ENCODE measurements at places on chromosomes 12 and 14.
A peak's percentile ranks its signal among the peaks of the same experiment; 100 is the strongest.

DNA sequence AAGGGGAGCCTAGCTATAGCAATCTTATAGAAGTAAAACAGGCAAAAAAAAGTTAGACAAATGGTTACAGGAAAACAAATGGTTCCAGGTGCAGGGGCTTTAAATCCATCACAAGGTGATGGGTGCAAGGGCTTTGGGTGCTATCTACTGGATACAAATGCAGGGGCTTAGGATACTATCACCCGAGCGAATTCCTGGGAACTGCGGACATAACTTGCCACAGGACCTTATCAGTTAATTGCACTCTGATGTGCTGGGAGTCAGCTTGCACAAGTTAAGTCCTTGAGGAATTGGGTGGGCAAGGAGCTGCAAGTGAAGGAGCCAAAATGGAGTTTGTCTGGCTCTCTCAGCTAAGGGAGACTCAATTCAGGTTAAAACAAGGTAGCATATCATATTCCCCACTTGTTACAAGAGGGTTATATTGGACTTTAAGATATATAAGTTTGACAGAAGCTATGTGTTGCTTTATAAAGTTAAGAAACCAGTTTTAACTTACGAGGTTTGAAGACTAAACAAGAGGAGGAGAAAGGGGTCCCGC is 115.0 kb upstream of the PZP start:
- DNase-seq, result no peak

DNA sequence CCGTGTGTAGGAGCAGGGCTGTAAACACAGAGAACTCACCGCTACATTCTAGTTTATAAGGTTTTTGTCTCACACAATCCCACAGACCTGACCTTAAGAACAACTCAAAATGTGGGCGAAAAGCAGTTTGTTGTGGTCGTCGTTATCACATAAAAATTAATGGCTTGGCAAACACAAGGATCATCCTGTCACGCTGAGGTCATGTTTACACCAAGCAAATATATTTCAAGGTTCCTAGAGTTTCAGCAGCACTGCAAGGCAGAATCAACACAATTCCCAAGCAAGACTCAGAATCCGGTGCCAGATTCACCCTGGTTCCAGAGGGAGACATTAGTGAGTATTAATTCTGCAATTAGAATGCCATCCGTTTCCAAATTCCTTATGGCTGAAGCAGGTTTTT is 30.1 kb upstream of the MAP1LC3B2 start:
- no peak for DNase-seq

DNA sequence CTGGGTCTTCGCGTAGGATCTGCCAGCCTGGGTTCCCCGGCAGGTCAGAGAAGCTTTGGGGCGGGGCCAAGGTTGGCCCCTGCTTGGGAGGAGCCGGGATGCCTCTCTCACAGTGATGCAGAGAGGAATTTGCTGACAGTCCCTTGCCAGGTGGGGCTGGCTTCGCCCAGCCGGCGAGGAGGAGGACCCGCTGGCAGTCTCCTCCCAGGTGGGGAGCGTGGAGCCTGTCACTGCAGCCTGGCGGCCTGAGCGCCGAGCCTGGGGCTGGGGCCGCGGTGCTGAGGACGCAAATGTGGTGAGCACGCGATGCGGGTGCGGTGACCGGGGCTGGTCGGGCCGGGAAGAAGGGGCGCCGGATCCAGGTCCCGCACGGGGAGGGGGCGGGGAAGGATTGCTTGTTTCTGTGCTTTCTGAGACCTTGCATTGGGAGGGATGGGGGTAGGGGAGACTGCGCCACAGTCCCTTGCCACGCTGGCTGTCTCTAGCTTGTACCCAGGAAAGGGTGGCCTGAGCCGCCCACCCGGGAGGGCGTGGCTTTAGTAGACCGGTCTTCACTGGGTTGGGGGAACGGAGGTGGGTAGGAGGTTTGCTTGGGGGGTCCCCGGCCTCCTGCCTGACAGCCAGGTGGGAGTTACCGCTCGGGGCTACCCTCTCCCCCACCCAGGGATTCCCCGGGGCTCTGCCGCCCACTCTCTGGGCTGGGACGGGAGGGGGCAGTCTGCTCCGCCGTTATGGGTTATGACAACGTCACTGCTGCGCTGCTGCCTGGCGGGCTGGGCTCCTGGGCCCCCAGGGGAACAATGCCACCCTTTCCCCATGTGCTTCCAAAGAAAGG is at the start of gene TMEM63C:
TSS of gene TMEM63C (plus strand) at position 196 of the 835 bp plus-strand sequence. CDS start 37,016 bp downstream, outside the sequence.
- DNase-seq, result peak; percentile 72

GRCh38 chr12:54566792-54567191 is 17.4 kb downstream of the PDE1B start:
- DNase-seq, result no peak

DNA sequence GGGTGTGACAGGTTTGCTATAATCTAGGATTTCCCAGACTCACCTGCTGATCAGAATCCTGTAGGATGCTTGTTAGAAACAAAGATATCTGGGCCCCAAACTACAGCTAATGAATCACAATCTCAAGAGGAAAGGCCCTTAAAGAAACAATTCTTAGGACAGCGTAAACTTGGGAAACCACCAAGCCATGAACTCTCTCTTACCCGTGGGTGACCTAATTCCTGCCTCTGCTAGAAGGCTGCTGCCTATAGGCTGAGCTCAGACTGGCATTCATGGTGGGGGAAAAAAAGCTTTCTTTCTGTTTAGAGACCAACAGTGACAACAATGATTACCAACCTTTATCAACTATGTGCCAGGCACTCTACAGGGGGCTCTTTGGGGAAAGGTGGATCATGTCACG is 213.9 kb upstream of the FKBP4 start:
- no peak for DNase-seq

DNA sequence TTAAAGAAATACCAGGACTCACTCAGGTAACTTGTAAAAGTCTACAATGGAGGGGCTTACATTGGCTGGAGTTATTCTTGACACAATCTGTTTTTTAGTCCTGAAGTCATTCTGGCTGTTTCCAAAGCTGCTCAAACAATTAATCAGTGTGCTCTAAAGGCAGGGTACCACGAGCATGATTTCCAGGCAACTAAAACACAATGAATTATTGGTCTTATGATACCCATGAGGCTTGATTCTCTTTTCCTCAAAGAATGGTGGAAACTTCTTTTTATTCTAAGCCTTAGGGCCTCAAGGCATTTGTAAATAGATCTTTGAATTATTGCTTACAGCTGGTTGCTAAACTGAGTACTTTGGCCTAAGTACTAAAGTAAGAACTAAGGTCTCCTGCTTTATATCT is 199.8 kb upstream of the PDZRN4 start:
- no peak for DNase-seq

DNA sequence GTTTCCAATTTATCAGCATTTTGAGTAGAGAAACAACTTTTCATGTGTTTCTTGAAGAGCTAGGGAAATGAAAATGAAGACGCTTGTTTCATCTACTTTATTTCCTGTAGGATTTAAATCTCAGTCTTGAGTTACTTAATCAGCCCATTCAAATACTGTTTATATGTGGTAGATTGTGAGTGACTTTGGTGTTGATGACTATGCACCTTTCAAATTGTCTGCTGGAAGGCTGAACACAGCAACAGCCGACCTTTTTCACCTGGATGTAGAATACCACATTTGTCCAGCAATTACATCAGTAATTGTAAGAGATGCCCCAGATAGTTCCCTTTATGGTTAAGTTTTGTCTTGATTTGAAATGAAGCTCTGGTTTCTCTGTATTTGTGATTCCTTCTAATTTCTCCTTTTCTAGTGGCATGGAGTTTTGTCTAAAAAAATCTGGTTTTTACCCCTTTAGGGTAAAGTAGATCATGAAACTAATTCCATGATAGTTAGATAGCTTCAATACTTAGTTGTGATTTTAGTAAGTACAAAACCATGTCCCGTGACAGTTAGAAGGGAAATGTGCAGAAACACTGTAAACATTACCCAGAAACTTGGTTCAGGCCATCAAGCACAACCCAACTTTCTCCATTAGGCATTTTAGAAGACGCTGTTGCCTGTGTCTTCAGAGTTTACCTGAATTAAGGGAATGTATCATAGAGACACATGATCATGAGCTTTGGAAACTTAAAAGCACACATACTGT is 165.0 kb downstream of the SRGAP1 start:
- no peak for DNase-seq

GRCh38 chr12:100448656-100449055 is 25.0 kb upstream of the NR1H4 start:
- DNase-seq, result no peak

DNA sequence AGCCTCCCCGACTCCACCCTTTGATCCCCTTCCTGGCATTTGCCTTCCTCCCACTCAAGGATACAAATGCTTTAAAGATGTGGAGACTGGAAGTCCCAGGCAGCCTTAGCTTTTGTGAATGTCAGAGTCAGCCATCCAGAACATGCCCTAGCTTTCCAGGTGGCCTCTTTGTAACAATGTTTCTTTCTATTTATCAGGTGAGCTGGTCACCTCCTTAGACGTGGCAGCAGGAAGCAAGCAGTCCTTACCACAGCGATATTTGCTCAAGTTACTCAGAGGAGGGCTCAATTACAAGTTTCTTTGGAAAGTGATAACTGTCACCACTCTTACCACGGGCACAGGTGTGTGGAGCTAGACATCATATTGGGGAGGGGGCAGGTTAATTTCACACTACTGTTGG is 4.9 kb downstream of the GALNT6 start:
- DNase-seq, result no peak

GRCh38 chr14:89753828-89754412 is 200.6 kb downstream of the EFCAB11 start:
- DNase-seq, result no peak

- no peak for DNase-seq
These were observed 50.6 kb downstream of the DUSP16 start for GRCh38 chr12:12511895-12512711.

DNA sequence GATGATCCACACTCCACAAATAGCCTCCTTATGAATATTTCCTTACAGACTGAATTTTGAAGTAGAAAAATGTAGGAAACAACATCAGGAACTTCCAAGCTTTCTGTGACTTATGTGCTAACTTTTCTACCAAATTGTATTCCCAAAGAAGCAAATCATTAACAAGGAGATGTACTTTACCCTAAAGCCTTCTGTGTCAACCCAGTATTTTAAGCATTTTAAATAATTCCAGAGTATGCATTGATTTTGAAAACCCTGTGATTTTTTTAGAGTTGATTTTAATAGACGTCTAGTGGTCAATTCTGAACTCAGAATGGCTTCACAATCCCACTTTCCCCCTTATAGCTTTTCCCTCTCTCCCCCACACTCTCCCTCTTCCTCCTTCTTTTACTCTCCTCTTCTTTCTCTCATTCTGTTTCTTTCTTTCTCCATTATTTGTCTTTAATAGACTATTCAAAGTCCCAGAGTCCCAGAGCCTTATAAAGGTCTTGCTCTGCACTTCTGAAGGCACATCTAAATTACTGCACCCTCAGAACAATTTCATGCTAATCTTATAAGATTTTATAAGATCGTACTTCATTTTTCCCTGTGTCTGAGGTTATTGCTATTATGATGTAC is 10.1 kb upstream of the MYF6 start:
- DNase-seq, result no peak

DNA sequence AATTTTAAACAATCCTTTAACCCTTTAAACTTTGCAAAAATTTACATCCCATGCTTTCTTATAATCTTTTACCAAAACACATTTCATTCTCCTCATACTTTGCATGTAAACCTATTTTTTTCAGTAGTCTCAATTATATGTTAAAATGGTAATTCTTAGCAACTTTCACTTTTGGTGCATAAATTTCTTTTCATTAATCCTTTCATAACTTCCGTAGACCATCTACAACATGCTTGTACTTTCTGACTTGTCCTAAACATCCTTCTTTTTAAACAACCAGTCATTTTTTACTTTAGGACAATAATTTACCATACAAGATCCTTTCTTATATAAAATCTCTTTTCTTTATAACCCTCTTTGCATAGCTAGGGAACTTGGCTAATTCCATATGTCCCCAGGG is 19.5 kb downstream of the CCDC91 start:
- no peak for DNase-seq

- DNase-seq, result peak; percentile 82
These were observed 2.6 kb upstream of the P3H3 start for GRCh38 chr12:6825398-6826124.

- no peak for DNase-seq
These were observed 87.4 kb downstream of the TTC8 start for GRCh38 chr14:88911809-88912208.

DNA sequence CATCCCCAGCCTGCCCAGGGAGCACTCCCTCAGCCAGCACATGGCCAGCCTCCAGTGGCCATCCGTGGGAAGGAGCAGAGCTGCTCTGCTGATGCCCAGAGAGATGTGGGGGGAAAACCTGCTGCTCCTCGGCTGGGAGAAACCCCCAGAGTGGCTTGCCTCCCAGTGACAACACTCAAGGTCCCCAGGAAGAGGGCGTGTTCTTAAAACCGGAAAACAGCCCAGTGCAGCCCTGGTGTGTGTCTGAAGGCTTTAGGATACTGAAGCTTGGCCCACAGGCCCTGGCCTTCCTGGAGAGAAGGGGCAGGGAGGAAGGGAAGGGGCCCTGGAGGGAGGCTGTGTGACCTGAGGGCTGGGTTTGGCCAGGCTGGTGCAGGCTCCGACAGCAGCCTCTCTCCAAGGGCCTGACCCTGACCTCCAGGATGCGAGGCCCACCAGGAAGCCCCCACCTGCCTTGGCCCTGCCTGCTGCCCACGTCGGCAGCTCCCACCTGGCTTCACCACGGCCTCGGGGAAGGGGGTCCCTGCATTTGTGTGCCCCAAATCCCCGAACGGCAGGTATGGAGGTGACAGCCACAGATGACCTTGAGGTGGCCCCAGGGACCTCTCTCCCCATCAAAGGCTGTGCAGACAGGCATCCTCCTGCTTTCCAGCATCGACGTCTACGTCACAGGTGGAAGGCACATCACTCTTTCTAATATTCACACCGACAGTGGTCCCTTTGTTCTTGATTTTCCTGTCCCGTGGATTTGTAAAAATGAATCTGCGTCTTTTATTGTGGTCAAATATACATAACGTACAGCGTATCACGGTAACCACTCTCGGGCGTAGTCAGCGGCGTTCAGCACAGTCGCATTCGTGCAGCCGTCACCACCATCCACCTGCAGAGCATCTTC is 190.0 kb upstream of the C14orf180 start:
- DNase-seq, result no peak

GRCh38 chr12:25659621-25660020 is 106.5 kb upstream of the LMNTD1 start:
- DNase-seq, result no peak
